ENCODE measurements at places on chromosomes 6 and 20. TPM values are rescaled to one million over a fixed set of nuclear protein-coding genes. Genes with fewer than 3 reads are reported as not detected.
A peak's percentile ranks its signal among the peaks of the same experiment; 100 is the strongest.

- no peak for DNase-seq
- no peaks in the 10 kb centered on the region for H3K4me1 ChIP-seq
- no peak overlapping the region for H3K27ac ChIP-seq
- peaks cover 15% of the 10 kb centered on the region for H3K36me3 ChIP-seq
These were observed 42.4 kb downstream of the RBL1 start for GRCh38 chr20:37053230-37053950.

- peaks cover 6% of the 10 kb centered on the region for H3K4me1 ChIP-seq
- no peak overlapping the region for H3K4me3 ChIP-seq
- no peaks in the 10 kb centered on the region for H3K36me3 ChIP-seq
These were observed 615.4 kb downstream of the MAFB start for GRCh38 chr20:40073535-40074111.

DNA sequence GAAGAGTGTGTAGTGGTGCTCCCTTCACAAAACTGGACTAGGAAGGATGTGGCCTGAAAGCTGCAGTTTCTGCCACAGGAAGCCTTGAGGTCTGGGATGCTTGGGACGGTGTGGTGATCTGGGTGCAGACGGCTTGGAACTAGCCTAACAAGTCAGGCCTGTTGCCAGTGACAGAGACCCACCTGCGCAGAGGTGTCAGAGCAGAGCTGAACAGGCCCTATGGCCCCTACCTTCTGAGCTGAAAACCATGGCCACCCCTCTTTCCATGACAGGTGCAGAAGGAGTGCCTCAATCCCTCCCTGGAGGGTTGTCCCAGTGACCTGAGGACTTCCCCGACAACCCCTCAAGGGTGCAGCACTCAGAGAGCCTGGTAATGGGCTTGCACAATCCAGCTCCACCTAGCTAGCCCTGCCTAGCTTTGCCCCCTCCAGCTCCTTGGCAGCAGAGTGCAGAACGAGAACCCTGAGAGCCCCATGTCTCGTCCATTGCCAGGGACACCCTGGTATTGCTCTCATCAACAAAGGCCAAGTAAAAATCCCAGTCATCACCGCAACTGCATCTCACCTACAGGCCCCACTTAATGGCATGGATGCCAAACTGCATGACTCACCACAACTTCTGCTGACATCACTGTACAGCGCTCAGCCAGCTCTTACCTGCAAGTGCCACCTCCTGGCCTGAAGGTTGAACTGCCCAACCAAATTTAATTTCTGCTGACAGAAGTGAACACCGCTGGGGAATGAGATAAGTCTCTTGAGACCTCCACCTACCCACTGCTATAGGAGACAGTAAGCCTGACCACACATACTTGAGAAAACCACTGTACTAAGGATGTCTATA lies 563.1 kb downstream of the TFAP2A start:
- no peak overlapping the region for H3K27ac ChIP-seq
- no peaks in the 10 kb centered on the region for H3K4me1 ChIP-seq
- no peaks in the 10 kb centered on the region for H3K36me3 ChIP-seq
- DNase-seq = no peak
- no peaks in the 10 kb centered on the region for H3K27me3 ChIP-seq

DNA sequence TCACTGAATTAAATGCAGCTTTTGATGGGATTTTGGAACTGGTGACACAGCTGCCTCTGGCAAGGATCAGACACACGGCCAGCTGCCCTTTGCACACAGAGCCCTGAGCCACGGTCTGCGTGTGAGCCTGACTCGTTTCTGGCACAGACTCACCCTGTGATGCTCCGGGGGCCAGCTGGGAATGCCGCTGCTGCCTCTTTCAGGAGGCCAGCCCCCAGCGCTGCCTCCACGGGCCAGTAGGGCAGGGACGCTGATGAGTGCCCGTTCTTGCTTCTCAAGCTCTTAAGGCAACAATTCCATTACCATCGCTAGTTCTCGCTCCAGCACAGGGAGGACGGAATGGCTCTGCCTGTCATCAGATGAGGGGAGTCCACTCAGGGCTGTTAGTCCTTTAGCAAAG lies 61.6 kb downstream of the IRF4 start:
- no peaks in the 10 kb centered on the region for H3K27me3 ChIP-seq
- H3K4me3 ChIP-seq = no peak overlapping the region
- peak; percentile 65 for DNase-seq
- no peaks in the 10 kb centered on the region for H3K36me3 ChIP-seq

Gene ABHD16B
- not detected for total RNA-seq

Gene C20orf202
- not detected for total RNA-seq

DNA sequence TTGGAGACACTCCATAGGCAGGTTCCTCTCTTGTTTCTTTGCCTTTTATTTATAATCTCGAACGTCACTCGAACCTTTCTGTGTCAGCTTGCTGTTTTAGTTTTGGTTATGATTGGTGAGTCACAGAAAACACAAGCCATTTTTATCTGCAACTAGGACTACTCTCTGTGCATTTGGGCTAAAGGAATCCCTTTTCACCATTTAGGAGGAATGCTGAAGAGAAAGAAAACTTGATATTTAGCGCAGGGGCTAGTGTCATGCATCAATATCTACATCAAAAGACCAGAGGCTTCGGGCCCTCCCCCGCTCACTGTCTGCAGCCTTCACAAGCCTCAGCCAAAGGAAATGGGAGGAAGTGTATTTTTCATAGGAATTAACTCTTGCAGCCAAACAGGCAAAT lies 507.8 kb upstream of the CITED2 start:
- no peak overlapping the region for H3K4me3 ChIP-seq
- no peaks in the 10 kb centered on the region for H3K4me1 ChIP-seq
- DNase-seq = no peak
- peak overlapping the region; percentile 43 for H3K27ac ChIP-seq
- no peaks in the 10 kb centered on the region for H3K36me3 ChIP-seq
- H3K27me3 ChIP-seq = no peaks in the 10 kb centered on the region

DNA sequence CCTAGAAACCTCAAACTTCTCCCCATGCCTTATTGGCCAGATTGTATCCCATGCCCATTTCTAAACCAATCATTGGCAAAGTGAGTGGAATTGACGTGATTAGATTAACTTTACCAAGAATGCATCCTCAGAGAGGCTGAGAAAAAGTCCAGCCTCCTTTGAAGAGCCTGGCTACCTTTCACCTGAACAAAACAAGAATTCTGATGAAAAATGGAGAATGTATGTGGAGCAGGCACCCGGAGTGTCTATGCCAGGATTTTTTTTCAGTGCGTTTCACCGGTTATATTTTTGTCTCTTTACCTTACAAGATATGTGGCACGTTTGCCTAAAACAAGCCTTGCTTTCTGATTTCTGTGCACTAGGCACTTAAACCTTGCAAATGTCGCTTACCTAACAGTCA lies 6.1 kb upstream of the TRAM2 start:
- H3K4me3 ChIP-seq = no peak overlapping the region
- no peaks in the 10 kb centered on the region for H3K27me3 ChIP-seq
- H3K27ac ChIP-seq = no peak overlapping the region

GRCh38 chr6:132865364-132865763 lies 51.0 kb downstream of the RPS12 start:
- no peak for DNase-seq
- H3K27me3 ChIP-seq = no peaks in the 10 kb centered on the region
- no peaks in the 10 kb centered on the region for H3K4me1 ChIP-seq
- no peak overlapping the region for H3K4me3 ChIP-seq
- H3K27ac ChIP-seq = no peak overlapping the region

Gene GSTA2
- total RNA-seq = not detected

- no peak overlapping the region for H3K4me3 ChIP-seq
- no peak for DNase-seq
- no peaks in the 10 kb centered on the region for H3K4me1 ChIP-seq
These were observed 86.5 kb downstream of the CRYBG1 start for GRCh38 chr6:106446983-106447382.

Gene SYCP2
- total RNA-seq = 0.79 TPM

DNA sequence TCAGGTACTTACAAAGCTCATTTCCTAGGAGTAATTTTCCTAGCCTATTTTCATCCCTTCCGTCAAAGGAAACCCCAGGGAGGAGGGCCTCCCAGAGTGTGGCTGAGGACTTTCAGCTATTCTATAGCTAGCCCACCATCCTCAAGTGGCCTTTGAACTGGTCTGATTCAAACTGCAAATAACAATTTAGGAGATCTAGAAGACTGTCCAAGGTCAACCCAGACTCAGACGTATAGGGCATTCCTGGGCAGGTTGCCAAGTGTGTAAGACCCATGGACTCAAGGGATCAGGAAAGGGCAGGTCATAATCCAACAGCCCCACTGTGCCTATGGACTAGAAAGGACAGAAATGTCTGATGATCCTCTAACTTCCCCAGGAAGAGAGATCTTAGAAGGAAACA lies 2.1 kb upstream of the RRAGD start:
- H3K4me1 ChIP-seq = peaks cover 36% of the 10 kb centered on the region
- H3K4me3 ChIP-seq = no peak overlapping the region
- H3K27ac ChIP-seq = no peak overlapping the region
- H3K36me3 ChIP-seq = no peaks in the 10 kb centered on the region

- no peak overlapping the region for H3K27ac ChIP-seq
- H3K27me3 ChIP-seq = no peaks in the 10 kb centered on the region
- DNase-seq = no peak
- no peaks in the 10 kb centered on the region for H3K36me3 ChIP-seq
- H3K4me3 ChIP-seq = no peak overlapping the region
These were observed 301.3 kb upstream of the TCF21 start for GRCh38 chr6:133587546-133588160.

DNA sequence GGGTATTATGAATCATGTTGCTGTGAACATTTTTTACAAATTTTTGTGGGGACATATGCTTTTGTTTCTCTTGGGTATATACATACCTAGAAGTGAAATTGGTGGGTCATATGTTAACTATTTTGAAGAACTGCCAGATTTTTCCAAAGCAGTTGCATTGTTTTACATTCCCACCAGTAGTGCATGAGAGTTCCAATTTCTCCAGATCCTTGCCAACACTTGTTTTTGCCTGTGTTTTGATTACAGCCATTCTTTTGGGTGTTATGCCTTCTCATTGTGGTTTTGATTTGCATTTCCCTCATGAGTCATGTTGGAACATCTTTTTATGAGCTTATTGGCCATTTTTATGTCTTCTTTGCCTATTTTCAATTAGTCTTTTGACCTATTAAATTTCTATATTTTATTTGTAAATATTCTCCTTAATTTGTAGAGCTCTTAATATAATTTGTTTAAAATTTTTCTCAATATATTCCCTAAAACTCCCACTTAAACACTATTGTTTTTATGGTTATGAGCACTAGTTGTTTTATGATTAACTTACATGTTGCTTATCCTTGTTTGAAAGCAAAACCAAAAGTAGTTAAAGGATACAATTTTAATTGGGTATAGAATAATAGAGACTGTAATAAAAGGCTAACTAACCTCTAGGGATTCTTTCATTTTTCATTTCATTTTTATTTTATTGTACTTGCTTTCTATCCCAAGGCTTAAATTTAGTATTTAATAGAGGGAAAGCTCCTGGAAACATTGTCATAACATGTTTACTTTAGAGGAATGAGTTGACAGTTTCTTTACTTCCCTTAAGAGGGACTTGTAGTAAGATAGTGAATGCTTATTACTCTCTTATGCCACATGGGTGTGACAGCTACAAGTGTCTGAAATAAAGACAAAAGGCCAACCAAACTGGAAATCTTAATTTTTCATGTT lies 5.5 kb downstream of the UBR2 start:
- no peak overlapping the region for H3K4me3 ChIP-seq
- no peak overlapping the region for H3K27ac ChIP-seq
- H3K36me3 ChIP-seq = peaks cover 10% of the 10 kb centered on the region
- H3K27me3 ChIP-seq = no peaks in the 10 kb centered on the region

GRCh38 chr6:169859978-169860703 lies 108.7 kb downstream of the ERMARD start:
- no peak overlapping the region for H3K4me3 ChIP-seq
- no peaks in the 10 kb centered on the region for H3K27me3 ChIP-seq
- peak; percentile 38 for DNase-seq
- H3K4me1 ChIP-seq = no peaks in the 10 kb centered on the region
- H3K36me3 ChIP-seq = no peaks in the 10 kb centered on the region
- H3K27ac ChIP-seq = no peak overlapping the region

Gene SLC32A1
- not detected for total RNA-seq

Gene LMBRD1
- 50.0 TPM for total RNA-seq

DNA sequence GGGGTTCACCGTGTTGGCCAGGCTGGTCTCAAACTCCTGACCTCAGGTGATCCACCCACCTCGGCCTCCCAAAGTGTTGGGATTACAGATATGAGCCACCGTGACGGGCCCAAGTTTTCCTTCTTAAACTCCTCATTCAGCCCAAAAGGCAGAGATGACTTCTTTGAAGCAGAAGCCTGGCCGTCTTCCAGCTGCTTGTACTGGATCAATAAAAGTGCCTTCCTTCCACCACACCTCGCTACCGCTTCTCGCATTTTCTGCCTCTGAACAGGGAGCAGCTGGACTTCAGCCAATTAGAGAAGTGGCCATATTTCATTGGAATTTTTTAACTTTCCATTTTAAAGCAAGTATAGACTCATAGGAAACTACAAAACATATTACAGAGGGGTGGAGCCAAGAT lies 241.1 kb downstream of the PREX1 start:
- H3K36me3 ChIP-seq = no peaks in the 10 kb centered on the region
- H3K27me3 ChIP-seq = no peaks in the 10 kb centered on the region
- H3K4me1 ChIP-seq = peaks cover 6% of the 10 kb centered on the region
- no peak for DNase-seq

Gene SPATS1
- not detected for total RNA-seq

DNA sequence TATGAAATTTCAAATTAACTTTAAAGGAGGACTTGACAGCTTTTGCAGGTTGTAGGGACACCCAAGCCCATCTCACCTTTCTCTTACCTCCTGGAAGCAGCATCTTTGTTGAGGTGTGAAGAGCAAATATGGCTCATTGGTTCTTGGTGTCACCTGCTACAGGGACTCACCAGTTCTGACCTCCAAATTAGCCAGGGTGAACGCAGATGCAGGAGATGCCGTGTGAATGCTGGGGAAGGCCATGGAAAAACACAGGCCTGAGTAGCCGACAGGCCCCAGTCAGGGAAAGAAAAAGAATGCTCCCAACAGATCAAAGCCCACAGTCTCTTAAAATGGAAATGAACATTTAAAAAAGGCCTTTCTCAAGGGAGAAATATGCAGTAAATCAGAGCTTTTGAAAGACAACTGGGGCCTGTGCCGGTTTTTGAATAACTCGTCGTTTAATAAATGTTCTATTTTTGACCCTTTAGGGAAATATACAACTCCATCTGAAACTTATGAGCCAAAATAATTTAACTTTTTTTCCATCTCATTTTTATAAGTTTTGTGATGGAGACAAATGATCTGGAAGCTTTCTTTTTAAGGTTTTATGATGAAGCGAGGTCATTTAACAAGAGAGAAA lies 167.5 kb downstream of the CD83 start:
- no peaks in the 10 kb centered on the region for H3K36me3 ChIP-seq
- H3K27ac ChIP-seq = no peak overlapping the region
- no peak for DNase-seq
